ENCODE measurements at places on chromosomes 5 and 9.

DNA sequence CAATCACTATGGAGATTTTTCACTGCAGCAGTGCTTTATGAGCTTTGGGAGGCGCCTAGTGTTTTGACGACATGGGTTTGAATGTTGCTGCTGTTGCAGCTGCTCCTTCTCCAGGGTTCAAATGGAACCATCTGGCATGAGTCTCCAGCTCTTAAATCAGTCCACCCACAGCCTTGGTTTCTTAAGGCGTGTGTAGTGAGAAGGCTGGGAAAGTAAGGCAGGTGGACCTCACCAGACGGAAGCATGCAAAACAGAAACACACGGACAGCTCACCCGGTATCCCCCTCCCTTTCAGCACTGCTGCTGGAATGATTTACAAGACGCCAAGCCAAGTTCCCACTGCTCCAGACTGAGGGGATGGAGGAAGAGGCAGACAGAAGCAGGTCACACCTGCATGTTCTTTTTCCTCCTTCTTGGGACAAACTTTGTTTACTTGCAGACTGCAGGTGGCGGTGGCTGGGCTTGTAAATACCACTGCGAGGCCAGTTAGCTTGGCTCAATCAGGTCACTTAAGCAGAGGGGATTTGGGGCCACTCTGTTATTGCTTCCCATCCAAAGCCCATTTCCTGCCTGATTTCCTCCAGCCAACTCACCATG is 47.4 kb downstream of the ADAM19 start:
- no peak for DNase-seq

DNA sequence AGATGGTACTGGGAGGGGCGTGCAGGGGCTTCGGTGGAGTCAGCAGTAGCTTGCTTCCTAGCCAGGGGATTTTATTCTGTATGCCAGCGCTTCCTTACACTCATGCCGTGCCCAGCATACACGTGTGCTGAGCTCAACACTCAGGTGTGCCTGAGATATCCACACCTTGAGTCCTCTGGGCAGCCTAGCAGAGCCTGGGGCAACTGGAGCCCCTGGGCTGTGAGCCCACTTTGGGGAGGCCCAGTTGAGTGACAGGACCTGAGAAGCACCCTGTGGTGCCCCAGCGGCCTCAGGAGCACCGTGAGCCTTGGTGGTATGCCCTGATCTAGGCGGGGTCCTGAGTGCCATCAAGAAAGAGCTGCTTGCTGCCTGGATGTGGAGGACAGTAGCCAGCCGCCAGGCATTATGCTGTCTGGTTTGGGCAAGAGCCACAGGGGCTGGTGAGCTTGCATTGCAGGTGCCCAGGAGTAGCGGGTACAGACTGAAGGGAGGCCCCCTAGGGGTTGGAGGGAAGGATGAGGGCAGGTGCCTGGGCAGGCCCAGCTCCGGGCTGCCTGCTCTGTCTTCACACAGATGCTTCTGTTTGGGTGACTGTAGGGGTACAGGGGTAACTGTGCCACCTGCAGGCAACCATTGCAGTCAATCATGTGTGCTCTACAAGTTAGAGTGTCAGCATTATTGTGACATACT is 42.9 kb downstream of the BNIP1 start:
- no peak for DNase-seq

DNA sequence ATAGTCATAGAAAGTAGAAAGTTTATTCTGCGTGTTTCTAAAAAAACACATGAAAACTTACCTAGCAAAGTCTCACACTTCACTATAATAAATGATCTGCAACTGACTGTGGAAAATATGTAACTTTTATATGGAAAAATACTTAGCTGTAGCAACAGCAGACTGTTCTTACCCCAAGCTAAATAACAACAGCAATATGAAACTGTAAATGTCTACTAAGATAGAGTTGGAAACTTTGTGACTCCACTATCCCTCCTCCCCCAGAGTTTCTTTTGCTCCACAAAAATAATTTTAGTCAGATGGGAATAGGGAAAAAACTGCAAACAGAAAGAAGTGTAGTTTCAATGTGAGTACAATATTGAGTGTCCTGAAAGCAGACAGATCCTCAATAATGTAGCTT is 21.0 kb downstream of the MLLT3 start:
- no peak for DNase-seq

DNA sequence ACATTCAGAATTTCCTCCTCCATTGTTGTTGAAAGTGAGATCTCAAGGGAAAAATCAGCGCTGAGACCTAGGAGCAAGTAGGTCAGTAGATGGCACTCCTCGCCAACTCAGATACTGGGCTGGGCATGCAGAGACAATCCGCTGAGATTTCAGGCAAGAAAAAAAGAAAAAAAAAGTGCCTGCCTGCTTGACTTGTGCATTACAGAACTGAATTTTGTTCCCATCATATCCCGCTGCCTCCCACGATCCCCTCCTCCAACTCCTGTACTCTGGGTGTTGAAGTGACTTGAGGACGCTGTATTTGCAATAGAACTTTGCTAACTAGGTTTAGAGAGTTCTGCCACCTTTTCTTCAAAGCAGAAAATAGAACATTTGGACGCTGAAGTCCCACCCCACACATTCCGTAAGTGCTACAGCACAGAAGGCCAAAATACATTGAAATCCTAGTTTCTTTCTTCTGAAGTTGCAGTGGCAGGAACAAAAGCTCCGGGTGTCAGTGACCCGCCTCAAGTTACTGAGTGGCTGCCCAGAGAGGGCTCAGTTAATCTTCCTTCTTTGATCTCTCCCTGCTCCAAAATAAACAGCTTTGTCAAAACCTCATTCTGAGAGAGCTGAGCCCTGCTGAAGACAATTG is 265.8 kb downstream of the MLLT3 start:
- no peak for DNase-seq
